Hippocampal formation (tissue), 2 donors: ENCODE measurements at places on chromosomes 7 and 10.

- DNase-seq: no peak
Observed at GRCh38 chr7:132680590-132680989, 104.3 kb upstream of the PLXNA4 start.

DNA sequence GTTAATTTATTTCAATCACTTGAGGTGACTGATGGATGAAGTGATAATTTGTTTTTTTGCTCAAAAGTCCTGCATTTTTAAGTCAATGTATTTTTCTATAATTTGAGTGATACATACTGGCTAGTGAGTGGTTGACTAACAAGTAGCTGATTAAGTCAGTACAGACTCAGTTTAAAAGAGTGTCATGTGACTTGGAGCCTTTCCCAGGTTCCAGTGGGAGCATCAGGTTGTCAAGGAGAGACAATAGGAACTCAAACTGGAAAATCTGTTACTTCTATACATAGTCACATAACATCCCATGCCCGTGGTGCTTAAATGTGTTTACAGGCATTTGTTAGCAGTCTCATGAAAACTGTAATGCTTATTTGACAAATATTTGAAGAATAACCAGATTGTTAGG lies 154.7 kb downstream of the ANK3 start:
- DNase-seq: no peak

DNA sequence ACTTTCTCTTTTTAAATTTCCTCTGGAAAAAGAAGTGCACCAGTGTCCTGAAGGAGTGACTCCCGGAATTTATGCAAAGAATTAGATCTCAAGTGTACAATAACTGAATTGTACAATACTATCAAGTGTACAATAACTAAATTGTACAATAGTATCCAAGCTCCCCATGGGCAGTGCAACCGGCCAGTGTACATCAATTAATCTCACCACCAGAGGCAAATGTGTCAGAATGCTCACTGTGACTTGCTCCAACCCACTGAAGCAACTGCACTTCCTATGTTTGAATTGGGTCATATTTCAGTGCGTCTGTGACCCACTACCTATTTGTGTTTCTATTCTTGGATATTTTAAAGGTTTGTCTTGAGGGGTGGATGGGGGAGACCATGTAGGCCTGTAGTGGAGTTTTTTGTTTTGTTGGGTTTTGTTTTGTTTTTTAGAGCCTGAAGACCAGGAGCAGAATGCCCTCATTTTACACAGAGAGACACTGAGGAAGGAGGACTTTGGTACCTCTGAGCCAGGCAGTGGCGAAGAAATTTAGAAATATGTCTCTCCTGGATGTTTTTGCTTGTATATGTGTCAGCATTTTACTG lies 78.5 kb upstream of the CTTNBP2 start:
- no peak for DNase-seq

DNA sequence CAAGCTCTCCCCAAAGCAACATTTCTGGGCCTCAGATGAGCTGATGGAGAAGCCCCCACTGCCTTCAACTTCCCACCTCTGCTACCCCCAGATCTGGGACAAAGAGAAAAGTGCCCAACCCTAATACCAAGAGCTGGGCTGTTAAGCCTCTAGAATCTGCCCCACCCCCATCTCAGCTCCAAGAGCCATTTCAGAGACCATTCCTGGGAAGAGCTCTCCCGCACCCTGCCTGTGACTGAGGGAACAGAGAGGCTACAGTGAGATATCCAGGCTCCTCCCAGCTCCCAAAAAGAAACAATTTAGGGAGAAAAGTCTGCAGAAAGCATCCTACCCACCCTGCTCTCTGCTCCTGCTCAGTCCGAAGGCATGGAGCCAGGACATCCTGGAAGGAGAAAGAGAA lies 2.5 kb upstream of the KCNH2 start:
- no peak for DNase-seq

DNA sequence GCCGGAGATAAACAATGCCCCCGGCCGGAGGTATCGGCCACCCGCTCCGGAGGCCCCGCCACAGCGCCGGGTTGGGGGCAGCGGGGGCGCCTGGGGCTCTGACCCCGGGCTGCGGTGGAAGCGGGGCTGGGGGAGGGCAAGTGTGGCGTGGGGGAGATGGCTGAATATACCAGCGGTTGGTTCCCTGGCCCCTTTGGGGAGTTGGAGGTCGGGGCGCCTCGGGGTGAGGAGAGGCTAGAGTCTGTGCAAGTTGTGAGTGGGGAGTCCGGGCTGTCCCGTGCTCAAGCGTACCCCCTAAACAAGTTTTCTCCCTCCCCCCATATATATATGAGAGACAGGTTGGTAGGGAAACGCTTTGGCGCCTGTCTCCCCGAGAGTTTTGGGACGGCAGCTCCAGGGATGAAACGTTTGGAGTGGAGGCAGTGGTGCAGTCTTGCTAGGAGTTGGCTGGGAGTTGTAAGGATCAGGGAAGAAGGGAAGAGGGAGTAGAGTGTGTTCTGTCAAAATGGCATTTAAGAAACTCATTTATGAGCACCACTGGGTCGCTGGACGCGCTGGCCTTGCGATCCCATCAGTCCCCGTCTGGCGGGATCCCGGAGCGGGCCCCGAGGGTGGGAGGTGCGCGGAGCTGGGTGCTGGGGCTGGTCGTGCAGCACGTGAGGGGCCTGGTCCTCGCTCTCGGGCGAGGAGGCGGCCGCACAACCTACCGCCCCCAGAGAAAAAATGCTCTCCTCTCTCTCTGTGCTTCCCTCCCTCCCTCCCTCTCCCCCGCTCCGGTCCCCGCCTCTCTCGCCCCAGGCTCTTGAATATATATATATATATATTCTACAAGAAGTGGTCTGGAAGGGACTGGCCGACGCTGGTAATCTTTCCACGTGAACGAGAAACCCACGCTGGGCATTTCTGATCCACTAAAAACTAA lies 1.1 kb downstream of the TET1 start:
- DNase-seq: peak; percentile 7

- no peak for DNase-seq
Observed at GRCh38 chr7:2142386-2142785, 90.4 kb downstream of the MAD1L1 start.

DNA sequence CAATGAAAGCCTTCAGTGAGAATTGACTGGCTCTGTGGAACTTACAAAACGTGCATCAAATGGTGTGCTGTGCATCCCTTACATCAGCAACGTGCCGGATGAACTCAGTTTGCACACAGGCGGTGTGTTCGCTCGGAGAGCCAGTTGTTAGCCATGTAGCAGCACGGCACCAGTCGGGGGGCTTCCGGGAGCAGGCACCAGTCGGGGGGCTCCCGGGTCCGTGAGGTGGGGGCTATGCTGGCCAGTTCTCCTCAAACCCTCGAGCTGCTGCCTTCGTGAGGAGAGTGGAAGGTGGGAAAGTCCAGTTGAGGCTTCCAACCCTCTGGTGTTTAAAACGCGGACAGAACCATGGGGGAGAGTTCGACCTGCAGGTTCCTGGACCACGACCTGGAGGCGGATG lies 34.9 kb upstream of the UTF1 start:
- no peak for DNase-seq

DNA sequence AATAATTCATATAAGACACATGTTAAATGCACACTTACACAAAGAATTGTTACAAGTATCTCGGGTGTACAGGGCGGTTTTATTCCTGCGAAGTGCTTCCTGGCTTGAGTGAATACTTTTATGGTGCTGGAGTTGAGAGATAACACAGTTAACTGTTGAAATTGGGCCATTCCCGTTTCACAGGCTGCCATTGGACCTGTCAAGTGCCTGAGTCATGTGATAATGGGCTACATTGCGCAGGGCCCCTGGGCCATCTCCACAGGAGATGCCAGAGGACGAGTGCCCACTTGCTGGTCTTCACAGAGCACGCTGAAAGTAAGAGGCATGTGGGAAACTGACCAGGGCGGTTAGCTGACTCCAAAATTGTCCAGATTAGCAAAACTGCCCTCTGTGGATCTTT lies 4.8 kb downstream of the FBH1 start:
- no peak for DNase-seq

DNA sequence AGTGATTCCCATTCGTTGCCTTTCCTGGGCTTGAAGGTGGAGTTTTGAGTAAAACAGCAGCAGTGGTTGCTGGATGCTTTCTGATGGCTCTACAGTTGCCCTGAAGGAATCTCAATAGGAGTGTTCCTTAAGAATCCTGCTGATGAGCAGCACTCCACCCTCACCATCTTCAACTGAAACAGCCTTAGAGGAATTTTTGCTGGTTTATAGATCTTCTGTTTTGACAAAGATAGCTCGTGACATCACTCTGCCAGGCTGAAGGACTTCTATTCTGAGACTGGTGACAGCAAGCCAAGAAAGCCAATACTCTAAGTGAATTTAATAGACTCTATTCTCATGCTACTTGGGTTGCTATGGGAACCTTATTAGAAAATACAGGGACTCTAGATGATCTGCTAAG lies 1014.7 kb downstream of the NRG3 start:
- DNase-seq: no peak

DNA sequence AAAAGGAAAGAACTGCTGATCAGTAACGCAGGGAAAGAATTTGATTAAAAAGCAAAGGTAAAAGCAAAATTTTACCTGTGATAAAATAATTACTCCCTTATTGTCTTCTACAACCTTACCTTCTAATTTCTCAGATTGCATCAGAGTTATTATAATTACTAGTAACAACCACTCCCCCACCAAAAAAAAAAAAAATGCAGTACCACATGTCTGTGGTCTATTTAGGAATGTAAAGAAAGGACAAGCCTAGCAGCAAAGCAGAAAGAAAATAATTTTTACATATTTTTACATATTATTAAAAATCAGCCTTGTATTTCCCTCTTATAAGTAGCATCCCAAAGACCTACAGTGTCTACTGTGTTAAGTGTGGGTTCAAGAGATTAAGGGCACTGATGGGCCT lies 430.4 kb downstream of the TFEC start:
- no peak for DNase-seq

GRCh38 chr7:50644114-50644513 lies 78.9 kb upstream of the DDC start:
- no peak for DNase-seq

DNA sequence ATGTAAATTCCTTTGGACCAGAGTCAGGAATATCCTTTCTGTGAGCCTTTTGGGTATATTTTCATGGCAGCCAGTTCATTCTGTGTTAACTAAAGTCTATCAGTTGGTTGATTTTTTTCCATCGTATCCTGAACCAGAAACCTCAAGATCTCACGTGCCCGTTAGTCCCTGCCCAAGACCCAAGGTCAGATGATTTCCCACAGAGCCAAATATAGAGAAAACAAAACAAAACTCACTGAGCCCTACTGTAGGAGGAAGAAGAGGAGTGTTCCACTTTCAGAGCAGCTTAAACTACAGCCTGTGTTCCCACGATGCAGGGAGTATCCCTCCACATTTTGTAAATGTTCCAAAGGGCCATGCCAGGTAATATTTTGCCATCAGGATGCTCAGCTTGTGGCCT lies 96.0 kb upstream of the ADO start:
- DNase-seq: no peak

DNA sequence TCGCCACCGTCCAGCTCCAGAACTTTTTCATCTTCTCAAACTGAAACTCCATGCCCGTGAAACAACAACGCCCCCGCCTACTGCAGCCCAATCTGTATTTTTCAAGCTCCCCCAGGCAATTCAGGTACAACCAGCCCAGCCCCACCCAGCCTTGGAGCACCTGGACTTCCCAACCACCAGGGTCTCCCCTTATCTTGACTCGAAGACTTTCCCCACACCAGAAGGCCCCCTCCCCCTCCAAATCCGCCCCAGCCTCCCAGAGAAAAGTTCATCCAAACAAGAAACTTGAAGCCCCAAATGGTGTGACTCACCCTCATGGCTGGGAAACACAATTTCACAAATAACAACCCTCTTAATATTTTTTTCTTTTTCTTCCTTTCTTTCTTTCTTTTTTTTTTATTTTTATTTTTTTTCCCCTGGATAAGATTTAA lies 10.6 kb downstream of the ZCCHC24 start:
- no peak for DNase-seq

GRCh38 chr7:132800522-132800921 lies 224.3 kb upstream of the PLXNA4 start:
- DNase-seq: no peak

DNA sequence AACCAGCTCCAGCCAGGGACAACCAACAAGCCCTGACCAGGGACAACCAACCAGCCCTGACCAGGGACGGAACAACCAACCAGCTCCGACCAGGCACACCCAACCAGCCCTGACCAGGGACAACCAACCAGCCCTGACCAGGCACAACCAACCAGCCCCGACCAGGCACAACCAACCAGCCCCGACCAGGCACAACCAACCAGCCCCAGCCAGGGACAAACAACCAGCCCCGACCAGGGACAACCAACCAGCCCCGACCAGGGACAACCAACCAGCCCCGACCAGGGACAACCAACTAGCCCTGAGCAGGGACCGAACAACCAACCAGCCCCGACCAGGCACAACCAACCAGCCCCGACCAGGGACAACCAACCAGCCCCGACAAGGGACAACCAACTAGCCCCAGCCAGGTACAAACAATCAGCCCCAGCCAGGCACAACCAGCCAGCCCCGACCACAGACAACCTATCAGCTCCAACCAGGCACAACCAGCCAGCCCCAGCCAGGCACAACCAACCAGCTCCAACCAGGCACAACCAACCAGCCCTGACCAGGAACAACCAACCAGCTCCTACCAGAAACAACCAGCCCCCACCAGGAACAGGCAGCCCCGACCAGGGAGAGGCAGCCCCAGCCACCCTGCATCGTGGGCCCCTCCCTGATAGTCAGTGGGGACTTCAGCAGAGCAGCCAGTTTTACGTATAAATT lies 56.4 kb downstream of the PROSER2 start:
- no peak for DNase-seq
